ENCODE measurements at places on chromosomes 5 and 9. TPM values are rescaled to one million over a fixed set of nuclear protein-coding genes. Genes with fewer than 3 reads are reported as not detected.
A peak's percentile ranks its signal among the peaks of the same experiment; 100 is the strongest.

DNA sequence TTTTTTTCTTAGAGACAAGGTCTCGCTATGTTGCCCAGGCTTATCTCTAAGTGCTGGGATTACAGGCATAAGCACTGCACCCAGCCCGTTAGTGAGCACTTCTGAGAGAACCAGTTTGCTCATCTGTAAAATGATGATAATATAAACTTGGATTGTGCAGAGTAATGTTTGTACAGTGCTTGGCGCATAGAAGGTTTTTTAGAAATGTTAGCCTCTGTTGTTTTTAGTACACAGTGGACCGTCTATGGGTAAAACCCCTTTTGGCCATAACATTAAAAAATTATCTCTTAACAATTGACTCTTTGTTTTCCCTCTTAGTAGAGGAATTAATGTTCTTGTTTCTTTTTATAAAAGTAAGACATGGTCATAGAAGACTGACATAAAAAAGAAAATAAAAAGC, 202.1 kb downstream of the PCSK5 start:
- H3K4me1 ChIP-seq, result no peaks in the 10 kb centered on the region
- H3K27ac ChIP-seq, result no peak overlapping the region
- no peak for DNase-seq
- H3K27me3 ChIP-seq, result no peaks in the 10 kb centered on the region
- H3K36me3 ChIP-seq, result no peaks in the 10 kb centered on the region

GRCh38 chr5:172544371-172545095, 90.2 kb upstream of the SH3PXD2B start:
- DNase-seq, result peak; percentile 31
- H3K36me3 ChIP-seq, result no peaks in the 10 kb centered on the region
- H3K4me3 ChIP-seq, result no peak overlapping the region
- no peak overlapping the region for H3K27ac ChIP-seq
- H3K27me3 ChIP-seq, result no peaks in the 10 kb centered on the region

PPP3R2 gene
- total RNA-seq, result not detected

FASTKD3 gene
- total RNA-seq, result 8.7 TPM

C5orf47 gene
- 0.43 TPM for total RNA-seq

DNA sequence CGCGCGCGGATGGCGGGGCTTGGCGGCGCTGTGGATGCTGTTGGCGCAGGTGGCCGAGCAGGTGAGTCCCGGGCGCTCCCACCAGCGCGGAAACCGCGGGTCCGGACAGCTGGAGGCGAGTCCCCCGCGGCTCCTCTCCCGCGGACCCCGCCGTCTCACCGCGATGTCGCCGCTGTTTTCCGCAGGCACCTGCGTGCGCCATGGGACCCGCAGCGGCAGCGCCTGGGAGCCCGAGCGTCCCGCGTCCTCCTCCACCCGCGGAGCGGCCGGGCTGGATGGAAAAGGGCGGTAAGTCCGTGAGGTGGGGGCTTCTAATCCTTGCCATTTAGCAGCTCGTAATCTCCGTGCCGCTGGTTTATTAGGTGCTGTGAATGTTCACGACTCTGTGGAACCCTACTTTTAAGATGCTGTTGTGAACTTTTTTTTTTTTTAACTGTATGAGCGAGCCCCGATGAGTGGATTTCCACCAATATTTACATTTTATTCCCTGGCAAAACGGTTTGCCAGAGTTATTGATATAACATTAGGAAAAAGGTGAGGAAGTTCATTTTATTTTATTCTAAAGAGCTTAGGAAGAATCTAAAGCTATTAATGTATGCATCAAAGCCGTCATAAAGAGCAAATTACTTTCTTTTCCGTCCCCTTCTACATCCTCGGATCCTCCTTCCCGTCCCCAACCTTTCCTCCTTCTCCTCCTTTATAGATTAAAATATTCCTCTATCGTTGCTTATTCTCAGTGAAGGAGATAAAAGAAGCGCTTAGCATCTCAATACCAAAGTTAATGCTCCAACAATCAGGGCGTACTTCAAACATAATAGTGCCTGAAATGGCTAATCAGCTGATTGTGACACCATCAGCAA, 579 bp downstream of the ADAMTS16 start:
- no peak for DNase-seq
- peaks cover 35% of the 10 kb centered on the region for H3K27me3 ChIP-seq
- no peaks in the 10 kb centered on the region for H3K36me3 ChIP-seq
- H3K4me3 ChIP-seq, result peak overlapping the region; percentile 27
- H3K4me1 ChIP-seq, result peaks cover 23% of the 10 kb centered on the region

PCDHB10 gene
- 0.95 TPM for total RNA-seq

GRCh38 chr5:1118738-1119137, 6.9 kb upstream of the SLC12A7 start:
- H3K36me3 ChIP-seq, result no peaks in the 10 kb centered on the region
- no peak for DNase-seq
- peaks cover 14% of the 10 kb centered on the region for H3K4me1 ChIP-seq
- H3K4me3 ChIP-seq, result no peak overlapping the region

FOXI1 gene
- not detected for total RNA-seq

- no peaks in the 10 kb centered on the region for H3K36me3 ChIP-seq
- H3K27me3 ChIP-seq, result no peaks in the 10 kb centered on the region
- H3K4me1 ChIP-seq, result peaks cover 63% of the 10 kb centered on the region
These were observed 724 bp downstream of the MACROH2A1 start for GRCh38 chr5:135398160-135398854.

DNA sequence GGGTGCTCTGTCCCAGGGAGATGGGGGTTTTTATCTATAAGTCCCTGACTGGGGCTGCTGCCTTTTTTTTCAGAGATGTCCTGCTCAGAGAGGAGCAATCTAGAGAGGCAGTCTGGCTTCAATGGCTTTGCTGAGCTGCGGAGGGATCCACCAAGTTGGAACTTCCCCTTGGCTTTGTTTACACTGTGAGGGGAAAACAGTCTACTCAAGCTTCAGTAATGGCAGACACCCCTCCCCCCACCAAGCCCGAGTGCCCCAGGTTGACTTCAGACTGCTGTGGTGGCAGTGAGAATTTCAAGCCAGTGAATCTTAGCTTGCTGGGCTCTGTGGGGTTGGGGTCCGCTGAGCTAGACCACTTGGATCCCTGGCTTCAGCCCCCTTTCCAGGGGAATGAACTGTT, 375.8 kb downstream of the RAB3C start:
- H3K27ac ChIP-seq, result no peak overlapping the region
- H3K27me3 ChIP-seq, result no peaks in the 10 kb centered on the region
- H3K4me1 ChIP-seq, result no peaks in the 10 kb centered on the region
- H3K36me3 ChIP-seq, result no peaks in the 10 kb centered on the region
- no peak overlapping the region for H3K4me3 ChIP-seq
